ENCODE measurements at places on chromosomes 3 and 15.

DNA sequence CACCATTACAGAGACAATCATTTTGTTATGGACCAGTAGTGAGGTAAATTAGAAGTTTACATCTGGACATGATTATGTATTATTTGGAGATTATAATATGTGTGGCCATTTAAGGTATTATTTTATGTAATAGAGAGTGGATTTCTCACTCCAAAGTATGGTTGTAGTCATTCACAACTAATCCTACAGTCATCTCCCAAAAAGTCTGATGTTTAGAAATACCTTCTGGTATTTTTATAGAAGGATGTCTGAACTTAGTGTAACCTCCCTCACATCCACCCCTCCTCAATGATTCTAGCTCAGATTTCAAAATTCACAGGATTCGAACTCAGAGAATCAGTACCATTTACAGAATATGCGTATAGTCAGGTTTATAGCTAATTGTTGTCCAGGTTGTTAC, 346.6 kb upstream of the MEIS2 start:
- DNase-seq = no peak

GRCh38 chr15:59555696-59556095, 55.9 kb upstream of the GCNT3 start:
- DNase-seq = no peak

DNA sequence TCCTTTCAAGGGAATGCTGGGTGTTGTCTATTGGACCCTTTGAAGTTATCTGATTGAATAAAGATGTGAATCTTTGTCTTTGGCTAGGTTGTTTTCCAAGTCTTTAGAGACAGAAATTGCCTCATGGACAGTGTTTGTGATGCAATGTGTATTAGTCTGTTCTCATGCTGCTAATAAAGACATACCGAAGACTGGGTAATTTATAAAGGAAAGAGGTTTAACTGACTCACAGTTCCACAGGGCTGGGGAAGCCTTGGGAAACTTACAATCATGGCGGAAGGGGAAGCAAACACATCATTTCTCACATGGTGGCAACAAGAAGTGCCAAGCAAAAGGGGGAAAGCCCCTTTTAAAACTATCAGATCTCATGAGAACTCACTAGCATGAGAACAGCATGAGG, 88.8 kb upstream of the PLXND1 start:
- DNase-seq = no peak

DNA sequence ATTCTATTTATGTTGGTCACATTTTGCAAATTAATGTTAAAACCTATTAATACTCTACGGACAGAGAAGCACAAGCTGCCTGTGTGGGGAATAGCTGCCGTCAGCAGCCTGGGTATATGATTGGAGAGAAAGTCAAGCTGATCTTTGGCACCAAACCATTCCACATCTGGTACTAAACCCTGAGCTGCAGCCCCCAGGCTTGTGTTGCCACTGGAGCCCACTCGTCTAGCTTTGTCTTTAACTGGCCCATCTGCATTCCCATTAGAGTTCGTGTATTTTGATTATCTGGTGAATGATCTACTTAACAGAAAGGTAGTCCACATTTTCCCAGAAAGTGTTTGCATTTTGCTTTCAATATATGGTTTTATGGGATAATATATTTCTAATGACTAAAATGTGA, 5.4 kb downstream of the NDUFB4 start:
- no peak for DNase-seq

DNA sequence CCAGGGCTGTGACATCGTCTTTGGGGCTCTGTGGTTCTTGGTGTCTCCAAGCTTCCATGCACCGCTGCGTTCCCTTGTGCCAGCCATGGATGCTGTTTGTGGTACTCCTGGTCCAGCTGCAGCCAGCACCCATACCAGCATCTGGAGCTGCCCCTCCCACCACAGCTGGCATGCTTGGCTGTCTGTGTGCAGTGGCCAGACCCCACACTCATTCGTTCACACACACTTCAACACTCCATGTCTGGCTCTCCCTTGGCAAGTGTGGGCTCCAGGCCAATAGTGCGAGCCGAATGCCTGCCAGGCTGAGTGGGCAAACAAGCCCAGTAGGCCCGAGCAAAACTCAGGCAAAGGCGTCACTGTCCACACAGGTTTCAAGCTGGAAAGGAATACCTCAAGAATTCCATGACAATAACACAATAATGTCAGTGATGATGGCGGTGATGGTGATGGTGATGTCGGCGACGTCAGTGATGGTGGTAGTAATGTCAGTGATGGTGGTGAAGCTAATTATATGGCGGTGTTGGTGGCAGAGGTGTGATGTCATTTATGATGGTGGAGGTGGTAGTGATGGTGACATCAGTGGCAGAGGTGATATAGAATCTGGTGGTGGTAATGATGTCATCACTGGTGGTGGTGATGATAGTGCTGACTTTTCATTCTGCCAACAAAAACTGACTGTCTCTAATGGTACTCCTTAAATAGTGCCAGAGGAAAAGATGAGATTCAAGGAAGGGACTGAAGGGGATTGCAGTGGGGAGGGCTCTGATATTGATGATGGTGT, 19.3 kb downstream of the TBC1D21 start:
- DNase-seq = no peak

DNA sequence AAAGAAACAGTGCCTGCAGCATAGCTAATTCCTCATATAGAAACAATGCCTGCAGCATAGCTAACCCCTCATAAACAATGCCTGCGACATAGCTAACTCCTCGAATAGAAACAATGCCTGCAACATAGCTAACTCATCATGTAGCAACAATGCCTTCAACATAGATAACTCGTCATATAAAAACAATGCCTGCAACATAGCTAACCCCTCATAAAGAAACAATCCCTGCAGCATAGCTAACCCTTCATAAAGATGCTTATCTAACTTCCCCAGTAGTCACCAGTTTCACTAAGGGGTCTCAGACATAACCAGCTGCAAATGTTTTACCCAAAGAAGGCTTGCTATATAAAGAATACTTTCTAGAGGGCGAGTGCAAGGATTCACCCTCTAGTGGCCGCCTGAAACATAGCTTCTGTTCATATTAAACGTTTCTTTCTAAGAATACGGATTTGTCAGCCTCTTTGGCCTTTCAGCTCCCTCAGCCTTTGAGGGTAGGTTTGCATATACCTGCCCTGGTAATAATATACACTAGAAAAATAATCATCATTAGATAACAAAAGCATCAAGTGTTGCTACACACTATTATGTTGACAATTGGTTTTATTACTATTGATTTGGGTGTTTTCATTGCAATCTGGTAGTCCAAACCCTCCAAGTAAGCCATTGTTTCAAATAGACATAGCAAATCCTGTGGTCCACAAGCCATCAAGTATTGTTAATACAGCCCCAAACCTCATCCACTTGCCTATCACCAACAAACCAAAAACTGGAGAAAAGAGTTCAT, 44.4 kb upstream of the FAN1 start:
- DNase-seq = no peak

DNA sequence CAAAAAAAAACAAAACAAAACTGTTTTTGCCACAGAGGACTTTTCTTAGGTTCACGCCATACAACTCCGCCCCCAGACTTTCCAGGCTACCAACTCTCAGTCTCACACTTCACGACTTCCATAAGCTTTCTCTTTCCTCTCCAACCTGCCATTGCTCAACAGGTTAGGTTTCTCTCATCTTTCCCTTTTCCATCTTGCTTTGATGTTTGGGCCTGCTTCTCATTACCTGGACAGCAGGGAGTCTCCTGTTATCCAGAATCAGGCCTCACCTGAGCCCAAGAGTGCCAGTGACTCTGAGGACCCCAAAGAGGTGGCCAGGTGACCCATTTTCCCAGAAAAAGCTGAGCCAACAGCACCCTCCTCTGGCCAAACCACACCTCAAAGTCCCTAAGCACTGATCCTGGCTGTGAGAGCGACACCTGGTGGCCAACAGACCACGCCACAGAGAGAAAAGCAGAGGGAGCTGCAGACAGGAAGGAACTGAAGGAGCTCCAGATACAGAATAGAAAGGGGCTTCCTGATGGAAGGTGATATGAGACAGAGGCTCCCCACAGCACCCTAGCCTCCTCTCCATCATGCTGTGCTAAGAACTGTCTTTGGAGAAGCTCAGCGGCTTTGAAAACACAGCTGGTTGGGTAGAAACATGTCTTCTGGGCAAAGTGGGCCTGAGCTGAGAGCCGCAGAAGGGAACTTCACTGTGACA, 4.0 kb downstream of the CCDC51 start:
- DNase-seq = peak; percentile 87

DNA sequence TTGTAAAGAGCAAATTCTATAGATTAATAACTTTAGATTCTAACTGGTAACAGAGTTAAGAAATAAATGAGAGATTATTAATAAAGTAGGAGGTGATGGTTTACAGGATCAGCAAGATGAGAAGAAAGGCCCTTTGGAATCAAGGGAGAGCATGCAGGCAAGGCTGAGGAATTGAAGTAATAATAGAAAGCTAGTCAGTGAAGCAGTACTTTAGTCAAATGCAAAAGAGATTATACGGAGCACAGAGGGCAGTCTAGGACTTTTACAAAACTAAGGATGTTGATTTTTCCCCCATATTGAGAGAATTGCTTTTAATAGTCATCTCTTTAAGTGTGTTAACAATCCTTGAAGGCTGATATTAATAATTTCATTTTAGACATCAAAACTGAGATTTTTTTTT, 146.4 kb downstream of the ROBO2 start:
- DNase-seq = no peak

DNA sequence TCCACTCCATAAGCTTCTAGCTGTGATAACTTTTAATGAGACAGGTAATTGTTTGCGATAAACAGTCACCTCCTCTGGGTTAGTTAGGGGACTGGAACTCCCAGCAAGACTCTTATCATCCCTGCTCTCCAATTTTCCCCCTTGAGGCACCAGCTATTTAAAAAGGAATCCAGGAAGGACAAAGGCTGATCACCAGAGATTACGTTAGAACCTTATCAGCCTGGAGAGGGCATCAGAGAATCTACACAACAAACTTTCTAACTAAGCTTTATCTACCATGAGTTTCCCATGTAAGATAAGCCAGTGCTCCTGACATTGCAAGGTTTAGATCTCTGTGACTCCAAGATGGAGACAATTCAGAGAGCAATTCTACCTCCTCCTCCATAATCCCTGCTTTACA, 31.3 kb downstream of the GPR176 start:
- no peak for DNase-seq

GRCh38 chr15:82810061-82810889, 847 bp downstream of the WHAMM start:
- DNase-seq = peak; percentile 62

DNA sequence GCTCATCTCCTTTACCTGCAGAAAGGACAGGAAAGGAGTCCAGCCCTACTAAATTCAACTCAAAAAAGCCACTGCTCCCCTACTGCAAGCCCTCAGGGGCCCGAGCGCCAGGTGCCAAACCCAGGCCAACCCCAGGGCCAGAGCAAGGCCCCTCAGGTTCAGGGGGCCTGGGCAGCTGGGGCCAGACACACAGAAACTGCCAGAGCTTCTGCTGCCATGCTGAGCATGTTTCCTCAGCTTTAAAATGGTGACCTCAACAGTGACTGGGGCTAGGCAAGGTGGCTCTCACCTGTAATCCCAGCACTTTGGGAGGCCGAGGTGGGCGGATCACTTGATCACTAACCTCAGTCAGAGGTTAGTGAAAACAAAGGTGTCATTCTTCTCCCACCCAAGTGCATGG, 38.8 kb downstream of the KLHL25 start:
- no peak for DNase-seq

GRCh38 chr15:67832897-67833709, 6.7 kb downstream of the RNU6-1 start:
- no peak for DNase-seq

GRCh38 chr3:3765661-3766060, 33.6 kb upstream of the LRRN1 start:
- DNase-seq = no peak

DNA sequence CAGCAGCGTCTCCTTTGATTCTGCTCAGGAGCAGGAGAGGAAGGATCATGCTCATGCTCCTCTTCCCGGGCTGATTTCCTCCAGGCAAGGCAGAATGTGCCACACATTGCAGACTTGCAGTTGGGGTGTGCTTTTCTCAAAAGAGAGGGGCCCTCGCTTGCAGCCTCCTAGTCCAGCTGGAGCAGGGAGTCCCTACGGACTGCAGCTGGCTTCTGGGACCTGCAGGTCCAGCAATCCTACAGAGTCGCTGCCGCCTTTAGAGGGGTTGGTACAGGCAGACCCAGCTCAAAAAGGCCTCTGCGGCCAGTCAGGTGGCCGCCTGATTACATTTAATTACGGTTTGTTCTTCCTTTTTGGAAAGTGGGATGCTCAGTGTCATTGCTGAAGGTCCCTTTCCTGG, 173.9 kb downstream of the NSMCE3 start:
- no peak for DNase-seq

GRCh38 chr15:70091726-70092463, 5.8 kb downstream of the TLE3 start:
- DNase-seq = no peak

DNA sequence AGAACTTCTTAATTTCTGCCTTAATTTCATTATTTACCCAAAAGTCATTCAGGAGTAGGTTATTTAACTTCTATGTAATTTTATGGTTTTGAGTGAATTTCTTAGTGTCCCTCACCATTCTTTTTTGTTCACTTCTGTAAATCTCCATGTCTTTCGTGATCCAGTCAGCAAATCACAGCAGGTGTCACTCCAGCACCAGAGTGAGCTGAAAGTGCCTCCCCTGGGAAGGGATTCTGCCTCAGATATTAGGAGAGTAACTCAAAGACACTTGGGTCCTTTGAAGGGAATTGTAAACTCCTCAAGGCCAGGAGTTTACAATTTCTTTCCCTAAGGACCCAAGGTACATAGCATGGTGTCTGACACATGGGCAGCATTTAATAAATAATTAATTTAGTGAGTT, 207.6 kb upstream of the AZI2 start:
- no peak for DNase-seq

DNA sequence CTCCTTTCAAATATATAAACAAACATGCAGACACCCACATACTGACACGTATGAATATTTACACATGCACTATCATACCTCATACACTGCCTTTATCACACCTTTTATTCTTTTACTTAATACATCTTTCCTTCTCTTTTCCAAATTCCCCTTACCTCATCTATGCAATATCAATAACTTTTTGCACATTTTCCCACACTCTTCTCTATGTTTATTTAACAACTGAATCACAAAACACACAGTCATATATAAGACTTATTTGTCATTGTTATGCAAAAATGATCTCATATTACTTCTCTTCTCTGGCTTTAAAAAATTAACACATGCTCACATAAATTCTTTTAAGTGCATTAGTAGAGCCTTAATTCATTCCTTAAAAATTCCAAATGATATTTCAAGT, 461.4 kb downstream of the DIPK2A start:
- no peak for DNase-seq

- DNase-seq = no peak
Measured at GRCh38 chr3:186286114-186286513, 75.9 kb downstream of the DGKG start.

Data from activated naive CD4-positive, alpha-beta T cell treated with anti-CD3 and anti-CD28 coated beads, Interleukin-2, amount 50 U/mL, for 72 hours (primary cell).